ENCODE measurements at places on chromosomes 5 and 9. TPM values are rescaled to one million over a fixed set of nuclear protein-coding genes. Genes with fewer than 3 reads are reported as not detected.

The CLK4 gene
- 68.9 TPM for polyA plus RNA-seq

The ZNF354C gene
- polyA plus RNA-seq: 16.1 TPM

The TMEM174 gene
- 24.3 TPM for polyA plus RNA-seq

The NCS1 gene
- 30.4 TPM for polyA plus RNA-seq

The NEURL1B gene
- 16.8 TPM for polyA plus RNA-seq

The SOX30 gene
- 0.79 TPM for polyA plus RNA-seq

The KIF20A gene
- polyA plus RNA-seq: 39.4 TPM

The WNT8A gene
- polyA plus RNA-seq: 0.32 TPM

The SOWAHA gene
- 4.6 TPM for polyA plus RNA-seq

The YIPF5 gene
- 74.5 TPM for polyA plus RNA-seq

The PRRX2 gene
- polyA plus RNA-seq: 1.5 TPM

The KIAA1958 gene
- 16.6 TPM for polyA plus RNA-seq

The TAS2R1 gene
- not detected for polyA plus RNA-seq

The SLCO4C1 gene
- polyA plus RNA-seq: 21.4 TPM

The GIN1 gene
- polyA plus RNA-seq: 16.6 TPM
